ENCODE measurements at places on chromosomes 1 and 21. TPM values are rescaled to one million over a fixed set of nuclear protein-coding genes. Genes with fewer than 3 reads are reported as not detected.

The ASB17 gene
- not detected for total RNA-seq

The TAS1R1 gene
- total RNA-seq: not detected

The ZNF670 gene
- 4.1 TPM for total RNA-seq

The NUP133 gene
- total RNA-seq: 37.3 TPM

The NKAIN1 gene
- not detected for total RNA-seq

The AMY1B gene
- not detected for total RNA-seq

The PLPPR5 gene
- total RNA-seq: not detected

The CAPZA1 gene
- 105 TPM for total RNA-seq

The ANGPTL1 gene
- 60.4 TPM for total RNA-seq
